ENCODE measurements at places on chromosomes 16 and 17.

GRCh38 chr17:927611-928461, 51.7 kb downstream of the NXN start:
- DNase-seq: peak; percentile 95

DNA sequence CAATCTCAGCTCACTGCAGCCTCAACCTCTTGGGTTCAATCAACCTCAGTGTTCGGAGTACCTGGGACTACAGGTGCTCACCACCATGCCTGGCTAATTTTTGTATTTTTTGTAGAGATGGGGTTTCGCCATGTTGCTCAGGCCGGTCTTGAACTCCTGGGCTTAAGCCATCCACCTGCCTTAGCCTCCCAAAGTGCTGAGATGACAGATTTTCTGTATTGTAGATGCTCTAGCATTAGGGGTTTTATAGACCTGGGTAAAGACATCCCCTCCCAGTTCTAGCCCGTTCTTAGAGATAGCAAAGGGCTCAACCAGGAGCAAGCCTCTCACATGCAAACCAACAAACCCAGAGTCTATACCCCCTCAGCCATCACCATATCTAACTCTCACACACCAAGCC, 57.3 kb downstream of the XYLT1 start:
- no peak for DNase-seq

- peak; percentile 5 for DNase-seq
Observed at GRCh38 chr16:12440228-12440530, 363.5 kb downstream of the CPPED1 start.

DNA sequence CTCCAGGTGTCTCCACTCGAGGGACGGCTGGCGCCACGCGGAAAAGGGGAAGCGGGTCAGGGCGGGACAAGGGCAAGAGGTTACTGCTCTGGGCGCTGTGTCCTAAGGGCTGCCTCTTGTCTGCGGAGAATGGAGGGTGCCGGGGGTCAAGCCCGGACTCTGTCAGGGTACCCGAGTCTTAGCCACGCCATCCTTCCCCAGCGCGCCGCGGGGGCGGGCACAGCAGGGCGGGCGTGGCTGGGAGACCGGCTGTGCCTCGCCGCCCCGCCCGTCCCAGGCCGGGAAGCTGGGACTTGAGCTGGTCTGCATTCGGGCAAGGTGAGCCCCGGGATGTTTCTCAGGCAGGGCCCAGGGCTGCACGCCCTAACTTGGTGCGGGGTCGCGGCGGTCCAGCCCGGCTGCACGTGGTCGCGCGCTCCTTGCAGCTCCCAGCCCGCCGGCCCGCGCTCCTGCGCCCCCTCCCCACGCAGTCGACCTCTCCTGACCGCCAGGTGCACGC, 6.2 kb upstream of the ACTG1 start:
- no peak for DNase-seq

DNA sequence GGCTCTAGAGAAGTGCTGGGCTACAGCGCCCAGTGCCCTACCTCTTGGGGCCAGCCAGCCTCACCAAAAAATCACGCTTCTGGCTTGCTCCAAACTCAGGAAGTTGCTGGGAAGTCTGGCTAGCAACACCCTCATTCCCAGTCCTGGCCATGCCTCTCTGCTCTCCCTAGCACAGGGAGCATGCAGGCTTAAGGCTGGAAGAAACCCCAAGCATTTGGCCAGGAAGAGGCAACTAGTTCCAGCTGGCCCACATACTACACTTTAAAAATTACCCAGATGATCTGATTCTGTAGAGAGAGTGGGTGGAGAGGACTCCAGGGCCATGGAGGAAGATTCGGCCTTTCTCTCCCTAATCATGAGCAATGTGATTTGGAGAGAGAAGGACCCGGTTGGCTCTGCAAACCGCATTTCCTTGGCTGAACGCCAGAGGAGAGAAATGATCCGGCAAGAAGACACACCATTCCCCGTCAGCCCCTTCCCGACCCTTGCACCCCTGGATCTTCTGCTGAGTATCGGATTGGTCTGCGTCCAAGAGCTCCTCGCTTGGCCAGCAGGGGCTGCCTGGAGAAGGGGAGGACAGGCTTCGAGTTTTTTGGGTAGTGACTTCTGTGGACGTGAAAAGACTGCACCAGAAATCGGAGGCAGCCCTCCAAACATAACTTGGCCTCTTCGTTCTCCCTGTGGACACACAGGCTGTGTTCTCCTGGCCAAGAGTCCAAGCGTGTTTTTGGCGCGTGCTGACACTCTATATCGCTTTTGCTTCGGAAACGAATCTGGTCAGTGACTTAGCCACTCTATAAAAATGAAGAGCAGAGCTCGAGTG, 406.3 kb downstream of the WWOX start:
- peak; percentile 13 for DNase-seq

Measured in choroid plexus epithelial cell (primary cell).